ENCODE measurements at places on chromosomes 12 and 14.

- H3K36me3 ChIP-seq, result peaks cover 39% of the 10 kb centered on the region
- peaks cover 12% of the 10 kb centered on the region for H3K4me1 ChIP-seq
- DNase-seq, result no peak
- H3K27me3 ChIP-seq, result no peaks in the 10 kb centered on the region
Measured at GRCh38 chr14:96573473-96574100, 71.4 kb downstream of the PAPOLA start.

- peak; percentile 73 for DNase-seq
- H3K4me3 ChIP-seq, result no peak overlapping the region
- H3K36me3 ChIP-seq, result no peaks in the 10 kb centered on the region
- no peaks in the 10 kb centered on the region for H3K27me3 ChIP-seq
Measured at GRCh38 chr12:68334132-68334531, 2.0 kb upstream of the MDM1 start.

DNA sequence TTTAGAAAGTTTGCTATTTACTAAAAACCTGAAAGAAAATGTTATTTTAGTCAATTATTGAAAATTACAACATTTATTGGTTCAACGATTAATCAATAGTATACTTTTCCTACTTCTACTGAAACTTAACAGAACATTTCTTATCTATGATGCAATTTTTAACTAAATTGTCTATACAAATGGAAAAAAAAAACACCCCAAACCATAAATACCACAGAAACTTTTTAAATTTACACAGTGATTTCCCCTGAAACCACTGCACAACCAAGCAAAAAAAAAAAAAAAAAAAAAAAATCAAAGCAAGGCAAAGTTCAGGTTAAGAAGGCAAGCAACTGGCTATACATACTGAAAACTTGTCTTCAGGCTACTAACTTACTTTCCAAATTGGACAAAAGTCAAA is 71.9 kb upstream of the POC1B start:
- H3K36me3 ChIP-seq, result peaks cover 66% of the 10 kb centered on the region
- peaks cover 11% of the 10 kb centered on the region for H3K4me1 ChIP-seq
- H3K4me3 ChIP-seq, result no peak overlapping the region

GRCh38 chr14:103161054-103161397 is 37.8 kb downstream of the TNFAIP2 start:
- no peaks in the 10 kb centered on the region for H3K27me3 ChIP-seq
- H3K36me3 ChIP-seq, result no peaks in the 10 kb centered on the region
- DNase-seq, result peak; percentile 60
- no peak overlapping the region for H3K4me3 ChIP-seq

- H3K4me3 ChIP-seq, result no peak overlapping the region
- H3K27ac ChIP-seq, result peak overlapping the region; percentile 98
- H3K36me3 ChIP-seq, result no peaks in the 10 kb centered on the region
- H3K27me3 ChIP-seq, result no peaks in the 10 kb centered on the region
- DNase-seq, result no peak
Measured at GRCh38 chr12:20211541-20211940, 156.8 kb upstream of the PDE3A start.

DNA sequence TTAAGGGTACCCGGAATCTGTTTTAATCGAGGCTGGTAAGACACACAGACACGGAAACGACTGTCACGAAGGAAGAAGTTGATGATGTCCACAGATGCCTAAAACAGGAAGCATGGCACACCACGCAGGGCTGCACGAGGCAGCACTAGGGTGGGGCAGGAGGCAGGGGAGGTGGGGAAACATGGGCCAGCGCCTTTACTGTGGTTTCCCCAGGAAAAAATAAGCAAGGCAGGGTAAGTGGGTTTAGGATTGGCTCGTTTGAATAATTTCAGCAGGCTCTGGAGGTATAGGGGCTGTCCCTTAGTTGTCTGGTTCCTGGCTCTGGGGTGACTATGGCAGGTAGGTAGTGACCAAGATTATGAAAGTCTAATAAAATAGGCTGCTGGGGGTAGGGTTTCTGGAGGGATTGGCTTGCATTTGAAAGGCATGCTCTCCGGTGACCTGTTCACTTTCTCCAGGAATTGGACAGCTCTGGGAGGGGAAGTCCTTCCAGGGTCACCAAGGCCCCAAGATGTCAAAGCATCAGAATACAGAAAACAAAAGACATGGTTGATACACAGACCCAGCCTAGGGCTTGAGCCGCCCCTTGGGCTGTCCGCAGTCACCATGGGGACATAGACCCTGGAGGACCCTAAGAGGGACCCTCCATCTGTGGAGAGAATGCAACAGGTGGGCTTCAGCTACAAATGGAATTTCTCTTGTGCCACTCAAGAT is 35.3 kb downstream of the MAP1LC3B2 start:
- H3K27ac ChIP-seq, result no peak overlapping the region
- DNase-seq, result no peak
- no peaks in the 10 kb centered on the region for H3K27me3 ChIP-seq
- no peaks in the 10 kb centered on the region for H3K36me3 ChIP-seq
- H3K4me3 ChIP-seq, result no peak overlapping the region

- no peak overlapping the region for H3K4me3 ChIP-seq
- no peaks in the 10 kb centered on the region for H3K27me3 ChIP-seq
- no peak overlapping the region for H3K27ac ChIP-seq
- H3K4me1 ChIP-seq, result no peaks in the 10 kb centered on the region
- no peak for DNase-seq
- H3K36me3 ChIP-seq, result peaks cover 57% of the 10 kb centered on the region
Measured at GRCh38 chr12:6833189-6833890, 5.1 kb downstream of the P3H3 start.

DNA sequence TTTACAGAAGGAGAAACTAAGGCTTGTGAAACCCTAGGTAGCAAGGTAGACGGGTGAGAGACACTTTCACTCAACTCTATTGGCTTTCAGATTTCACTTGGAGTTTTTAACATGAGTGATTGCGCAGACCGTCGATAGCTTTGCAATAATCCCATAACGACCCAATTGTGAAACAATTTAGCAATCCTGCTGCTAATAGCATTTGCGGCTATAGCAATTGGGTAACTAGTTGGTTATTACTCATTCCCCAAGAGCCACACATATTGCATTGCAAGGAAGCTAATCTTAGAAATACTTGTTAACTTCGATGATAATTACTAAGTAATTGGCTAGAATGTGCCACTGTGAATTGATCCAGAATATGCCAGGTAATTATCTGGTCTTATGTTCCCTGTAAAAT is 159.9 kb upstream of the NOS1 start:
- no peak overlapping the region for H3K4me3 ChIP-seq
- no peak overlapping the region for H3K27ac ChIP-seq
- H3K36me3 ChIP-seq, result no peaks in the 10 kb centered on the region
- DNase-seq, result no peak
- H3K4me1 ChIP-seq, result no peaks in the 10 kb centered on the region

DNA sequence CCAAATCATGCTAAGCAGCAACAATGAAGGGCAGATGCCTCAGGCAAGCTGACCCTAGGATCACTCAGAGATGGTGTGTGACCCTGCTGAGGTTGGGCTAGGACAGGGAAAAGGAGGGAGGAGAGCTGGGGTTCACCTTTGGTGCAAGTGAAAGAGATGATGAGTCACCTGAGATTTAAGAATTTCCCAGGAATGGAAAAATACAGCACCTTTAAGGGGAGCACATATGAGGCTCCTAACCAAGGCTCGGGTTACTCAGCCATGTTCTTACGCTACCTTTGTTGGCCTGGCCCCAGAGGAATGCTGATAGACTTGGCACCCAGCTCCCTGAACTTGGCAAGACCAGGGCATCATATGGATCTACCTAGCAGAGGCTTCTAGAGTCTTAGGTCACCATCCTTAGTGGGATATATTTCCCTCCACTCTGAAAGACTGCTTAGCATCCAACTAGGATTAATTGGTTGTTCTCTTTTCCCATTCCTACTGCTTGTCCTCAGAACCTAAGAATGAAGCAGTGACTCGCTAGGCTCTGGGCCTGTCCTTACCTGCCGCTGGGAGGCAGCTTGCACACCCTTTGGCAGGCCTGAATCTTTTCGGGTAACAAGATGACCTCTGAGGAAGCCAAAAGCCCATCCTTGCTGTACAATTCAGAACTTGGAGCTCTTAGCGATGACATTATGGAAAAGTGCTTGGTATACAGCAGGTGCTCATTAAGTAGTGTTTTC is 4.0 kb upstream of the NAA25 start:
- H3K27me3 ChIP-seq, result no peaks in the 10 kb centered on the region
- H3K27ac ChIP-seq, result no peak overlapping the region
- H3K36me3 ChIP-seq, result no peaks in the 10 kb centered on the region
- no peak overlapping the region for H3K4me3 ChIP-seq

DNA sequence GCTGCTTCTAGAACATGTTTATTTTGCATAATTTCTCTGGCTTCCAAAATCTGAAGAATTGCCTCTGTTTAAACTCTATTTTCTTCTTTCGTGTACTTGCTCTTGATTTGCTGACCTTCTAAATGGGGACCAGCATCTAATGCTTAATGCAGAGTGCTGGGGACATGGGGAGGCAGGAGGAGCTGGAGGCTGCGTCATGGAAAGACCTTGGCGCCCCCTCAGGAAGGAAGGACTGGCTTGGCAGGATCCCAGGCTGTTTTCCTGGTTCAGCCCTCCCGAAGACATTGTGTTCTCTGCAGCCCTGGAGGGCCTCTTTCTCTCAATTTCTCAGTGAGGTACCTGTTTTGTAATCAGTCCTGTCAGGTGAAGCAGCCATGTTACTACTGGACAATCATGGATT is 5.5 kb downstream of the PRKCH start:
- DNase-seq, result peak; percentile 68
- H3K27me3 ChIP-seq, result peaks cover 25% of the 10 kb centered on the region
- H3K27ac ChIP-seq, result no peak overlapping the region
- H3K4me1 ChIP-seq, result no peaks in the 10 kb centered on the region

GRCh38 chr12:47080725-47081502 is 1.2 kb upstream of the AMIGO2 start:
- DNase-seq, result peak; percentile 72
- peaks cover 19% of the 10 kb centered on the region for H3K27me3 ChIP-seq
- H3K4me1 ChIP-seq, result peaks cover 19% of the 10 kb centered on the region
- peak overlapping the region; percentile 84 for H3K4me3 ChIP-seq
- no peaks in the 10 kb centered on the region for H3K36me3 ChIP-seq

- H3K27me3 ChIP-seq, result no peaks in the 10 kb centered on the region
- no peak overlapping the region for H3K4me3 ChIP-seq
- no peaks in the 10 kb centered on the region for H3K4me1 ChIP-seq
Measured at GRCh38 chr12:9642606-9643265, 26.8 kb upstream of the CLEC2D start.

GRCh38 chr12:120412421-120412820 is 25.5 kb upstream of the COX6A1 start:
- H3K4me1 ChIP-seq, result no peaks in the 10 kb centered on the region
- no peak for DNase-seq
- no peaks in the 10 kb centered on the region for H3K27me3 ChIP-seq
- H3K4me3 ChIP-seq, result no peak overlapping the region
- H3K27ac ChIP-seq, result no peak overlapping the region

DNA sequence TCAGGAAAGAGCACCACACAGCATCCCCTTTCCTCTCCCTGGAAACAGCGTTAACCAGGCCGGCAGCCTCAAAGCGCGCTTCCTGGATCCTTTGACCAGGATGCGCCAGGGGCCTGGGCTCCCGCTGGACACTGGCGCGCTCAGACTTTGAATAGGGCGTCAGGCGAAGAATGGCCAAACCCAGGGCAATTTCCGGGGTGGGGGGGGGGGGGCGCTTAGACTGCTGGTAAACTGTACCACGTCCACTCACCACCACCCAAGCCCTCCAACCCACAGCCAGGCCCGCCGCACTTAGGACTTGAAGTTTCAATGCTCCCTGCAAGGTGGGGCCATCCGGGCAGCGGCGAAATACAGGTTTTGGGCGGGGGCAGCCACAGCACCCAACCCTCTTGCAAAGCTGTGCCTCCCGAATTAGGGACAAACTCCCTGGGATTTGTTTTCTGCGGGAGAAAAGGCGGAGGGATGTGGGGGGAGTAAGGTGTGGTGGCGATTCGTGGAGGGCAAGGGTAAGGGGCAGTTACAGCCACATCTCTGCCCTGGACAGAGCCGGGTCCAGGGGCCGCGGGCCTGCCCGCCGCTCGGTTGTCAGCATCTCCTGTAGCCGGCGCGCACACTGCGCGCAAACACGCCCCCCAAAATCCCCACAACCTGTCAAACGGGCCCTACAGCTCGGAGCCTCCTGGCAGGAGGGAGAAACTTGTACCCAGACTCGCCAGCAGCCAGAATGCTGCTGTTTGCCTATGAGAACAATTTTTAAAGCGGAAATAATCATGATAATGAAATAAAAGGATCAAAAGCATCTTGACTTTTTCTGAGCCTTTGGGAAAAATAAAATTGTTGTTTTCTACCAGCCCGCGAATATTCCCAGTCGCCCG is 958 bp downstream of the RTN1 start:
- peak overlapping the region; percentile 84 for H3K4me3 ChIP-seq
- no peaks in the 10 kb centered on the region for H3K36me3 ChIP-seq
- peak; percentile 71 for DNase-seq
- H3K4me1 ChIP-seq, result no peaks in the 10 kb centered on the region
- peaks cover 78% of the 10 kb centered on the region for H3K27me3 ChIP-seq

DNA sequence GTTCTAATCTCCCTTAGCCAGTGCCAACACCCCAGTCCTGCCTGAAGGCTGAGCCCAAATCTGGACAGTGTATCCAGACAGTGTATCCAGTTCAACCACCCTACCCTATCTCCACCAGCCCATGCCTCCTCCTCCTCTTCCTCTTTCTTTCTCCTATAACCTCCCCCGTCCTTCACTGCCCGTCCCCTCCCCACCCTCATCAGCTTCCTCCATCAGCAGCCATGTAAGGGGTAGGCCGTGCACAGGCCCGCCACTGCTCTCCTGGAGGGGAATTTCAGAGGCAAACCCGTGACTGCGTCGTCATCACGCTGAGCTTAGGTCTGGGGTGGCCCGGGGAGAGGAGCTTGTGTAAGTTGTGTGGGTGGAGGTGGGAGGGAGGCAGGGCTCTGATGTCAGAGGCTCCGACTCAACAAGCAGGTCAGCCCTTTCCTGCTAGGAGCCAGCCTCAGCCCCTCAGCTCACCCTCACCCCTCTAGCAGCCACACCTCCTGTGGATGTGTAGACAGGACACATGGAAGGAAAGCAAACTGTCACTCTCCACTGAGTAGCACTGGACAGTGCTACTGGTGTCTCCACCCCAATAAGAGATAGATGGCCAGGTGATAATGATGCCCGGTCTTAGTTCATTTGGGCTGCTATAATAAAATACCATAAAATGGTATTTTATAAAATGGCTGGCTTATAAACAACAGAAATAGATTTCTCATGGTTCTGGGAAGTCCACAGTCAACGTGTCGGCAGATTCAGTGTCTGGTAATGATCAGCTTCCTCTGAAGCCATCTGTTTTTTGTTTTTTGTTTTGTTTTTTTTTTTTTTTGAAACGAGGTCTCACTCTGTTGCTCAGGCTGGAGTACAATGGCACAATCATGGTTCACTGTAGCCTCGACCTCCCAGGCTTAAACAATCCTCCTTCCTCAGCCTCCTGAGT is 50.5 kb downstream of the IRF2BPL start:
- H3K27me3 ChIP-seq, result no peaks in the 10 kb centered on the region
- no peaks in the 10 kb centered on the region for H3K36me3 ChIP-seq
- peak; percentile 63 for DNase-seq
